G401 (cell line): ENCODE measurements at places on chromosomes 13 and 19. TPM values are rescaled to one million over a fixed set of nuclear protein-coding genes. Genes with fewer than 3 reads are reported as not detected.

S1PR5 gene
- 13.5 and 22.1 TPM in 2 replicates for total RNA-seq

FCAR gene
- total RNA-seq: not detected in 2 replicates

PPP6R1 gene
- 104 and 109 TPM in 2 replicates for total RNA-seq

TEX101 gene
- total RNA-seq: 1.7 TPM in 1 of 2 replicates, not detected in the other

ZNF626 gene
- 1.2 and 2.5 TPM in 2 replicates for total RNA-seq

BST2 gene
- total RNA-seq: 174 and 187 TPM in 2 replicates

SOX1 gene
- total RNA-seq: not detected in 2 replicates

CEACAM20 gene
- total RNA-seq: not detected in 2 replicates

SPACA6 gene
- total RNA-seq: 0.98 and 4.7 TPM in 2 replicates

GNG7 gene
- 7.3 and 9.2 TPM in 2 replicates for total RNA-seq

CCDC8 gene
- 74.2 and 93.6 TPM in 2 replicates for total RNA-seq

S1PR4 gene
- not detected in 2 replicates for total RNA-seq

IFNL1 gene
- total RNA-seq: not detected in 2 replicates

ACP7 gene
- not detected in 2 replicates for total RNA-seq

HCN2 gene
- total RNA-seq: 6.0 and 6.7 TPM in 2 replicates

IRGC gene
- not detected in 2 replicates for total RNA-seq

PRPF31 gene
- 111 and 113 TPM in 2 replicates for total RNA-seq

NCAN gene
- total RNA-seq: 0.37 TPM in 1 of 2 replicates, not detected in the other

LYL1 gene
- not detected in 2 replicates for total RNA-seq

KLK3 gene
- not detected in 2 replicates for total RNA-seq

LILRB5 gene
- total RNA-seq: not detected in 2 replicates

CAPN12 gene
- total RNA-seq: 5.3 and 5.8 TPM in 2 replicates

VWA8 gene
- 12.9 and 19.2 TPM in 2 replicates for total RNA-seq

ARHGEF1 gene
- 33.0 and 43.6 TPM in 2 replicates for total RNA-seq

PLIN4 gene
- 0.18 and 0.34 TPM in 2 replicates for total RNA-seq

FRY gene
- total RNA-seq: under 0.01 and 3.1 TPM in 2 replicates

SMIM17 gene
- total RNA-seq: 0.10 TPM in 1 of 2 replicates, not detected in the other

ZNF582 gene
- total RNA-seq: 0.43 and 1.8 TPM in 2 replicates

TTC9B gene
- not detected in 2 replicates for total RNA-seq

HIF3A gene
- total RNA-seq: not detected in 2 replicates

WDR88 gene
- total RNA-seq: not detected in 2 replicates

ZNF529 gene
- 7.8 and 8.9 TPM in 2 replicates for total RNA-seq

GAPDHS gene
- total RNA-seq: 3.2 TPM in 1 of 2 replicates, not detected in the other

ZNF229 gene
- 0.80 and 1.0 TPM in 2 replicates for total RNA-seq

COX7A1 gene
- total RNA-seq: not detected in 2 replicates

ZNF44 gene
- 3.5 and 9.3 TPM in 2 replicates for total RNA-seq

SLC1A6 gene
- 3.7 TPM in 1 of 2 replicates, not detected in the other for total RNA-seq

ZNF555 gene
- 5.3 and 19.0 TPM in 2 replicates for total RNA-seq

OCEL1 gene
- total RNA-seq: 14.8 and 21.7 TPM in 2 replicates

CEACAM4 gene
- total RNA-seq: not detected in 2 replicates

CDX2 gene
- 0.37 and 0.41 TPM in 2 replicates for total RNA-seq

DLL3 gene
- total RNA-seq: 12.4 and 15.6 TPM in 2 replicates

CCNA1 gene
- total RNA-seq: 0.25 and 1.1 TPM in 2 replicates

ZNF223 gene
- 0.18 and 0.37 TPM in 2 replicates for total RNA-seq

ZNF579 gene
- total RNA-seq: 10.0 and 16.2 TPM in 2 replicates

ADGRL1 gene
- 18.5 and 20.5 TPM in 2 replicates for total RNA-seq

SIGLEC12 gene
- not detected in 2 replicates for total RNA-seq

ACTMAP gene
- 3.3 and 6.8 TPM in 2 replicates for total RNA-seq

OR7G1 gene
- not detected in 2 replicates for total RNA-seq

ZNF836 gene
- 0.49 and 3.1 TPM in 2 replicates for total RNA-seq

CELF5 gene
- 1.5 and 1.7 TPM in 2 replicates for total RNA-seq

GFY gene
- 0.55 and 1.3 TPM in 2 replicates for total RNA-seq
